ENCODE measurements at places on chromosomes 2 and 18.

GRCh38 chr2:153871231-153872221 lies at the start of gene GALNT13:
GALNT13 (plus strand) TSS chr2:153871922.
- DNase-seq, result no peak

- no peak for DNase-seq
Observed at GRCh38 chr2:3177891-3178577, 199.6 kb downstream of the EIPR1 start.

DNA sequence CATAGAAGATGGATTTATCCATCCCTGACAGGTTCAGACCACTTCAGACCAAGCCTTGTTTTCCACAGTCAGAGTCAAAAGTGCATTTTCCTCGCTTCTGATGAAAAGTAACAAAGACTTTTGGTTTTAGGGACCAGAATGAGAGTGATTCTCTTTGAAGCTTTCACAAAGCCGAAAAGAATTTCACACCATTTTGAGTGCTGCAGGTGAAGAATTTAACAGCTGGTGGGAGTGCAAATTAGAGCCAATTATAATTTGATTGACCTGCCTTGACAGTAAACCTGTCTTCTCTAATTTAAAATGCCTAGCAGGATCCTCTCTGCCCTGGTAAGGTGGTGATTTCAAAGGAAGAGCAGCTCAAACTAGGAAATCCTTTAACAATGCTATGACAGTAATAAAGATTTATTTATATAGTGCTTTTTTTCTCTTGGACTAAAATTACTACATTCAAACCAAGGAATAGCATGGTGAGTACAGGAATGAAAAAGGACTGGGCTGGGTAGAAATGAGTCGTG lies 241.6 kb downstream of the HRH4 start:
- no peak for DNase-seq

DNA sequence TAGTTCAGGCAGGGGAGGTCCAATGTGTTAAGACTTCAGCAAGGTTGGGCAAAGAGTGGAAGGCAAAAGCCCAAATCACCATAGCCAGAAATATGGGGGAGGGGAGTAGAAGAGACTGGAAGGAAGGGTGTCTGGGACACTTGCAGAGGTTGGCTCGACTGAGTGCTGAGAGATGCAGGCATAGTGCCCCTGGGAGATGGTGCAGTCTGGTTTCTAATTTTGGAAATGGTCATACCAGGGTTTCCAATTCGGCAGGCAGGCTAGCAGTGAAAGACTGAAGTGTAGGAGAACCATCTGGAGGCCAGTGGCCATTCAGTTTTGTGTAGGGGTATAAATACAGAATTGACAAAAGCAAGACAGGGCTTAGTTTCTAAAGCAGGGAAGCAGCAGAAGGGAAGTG lies 6.2 kb upstream of the SPOPL start:
- no peak for DNase-seq

GRCh38 chr2:232521959-232522622 lies 1.9 kb downstream of the PRSS56 start:
- DNase-seq, result peak; percentile 48

DNA sequence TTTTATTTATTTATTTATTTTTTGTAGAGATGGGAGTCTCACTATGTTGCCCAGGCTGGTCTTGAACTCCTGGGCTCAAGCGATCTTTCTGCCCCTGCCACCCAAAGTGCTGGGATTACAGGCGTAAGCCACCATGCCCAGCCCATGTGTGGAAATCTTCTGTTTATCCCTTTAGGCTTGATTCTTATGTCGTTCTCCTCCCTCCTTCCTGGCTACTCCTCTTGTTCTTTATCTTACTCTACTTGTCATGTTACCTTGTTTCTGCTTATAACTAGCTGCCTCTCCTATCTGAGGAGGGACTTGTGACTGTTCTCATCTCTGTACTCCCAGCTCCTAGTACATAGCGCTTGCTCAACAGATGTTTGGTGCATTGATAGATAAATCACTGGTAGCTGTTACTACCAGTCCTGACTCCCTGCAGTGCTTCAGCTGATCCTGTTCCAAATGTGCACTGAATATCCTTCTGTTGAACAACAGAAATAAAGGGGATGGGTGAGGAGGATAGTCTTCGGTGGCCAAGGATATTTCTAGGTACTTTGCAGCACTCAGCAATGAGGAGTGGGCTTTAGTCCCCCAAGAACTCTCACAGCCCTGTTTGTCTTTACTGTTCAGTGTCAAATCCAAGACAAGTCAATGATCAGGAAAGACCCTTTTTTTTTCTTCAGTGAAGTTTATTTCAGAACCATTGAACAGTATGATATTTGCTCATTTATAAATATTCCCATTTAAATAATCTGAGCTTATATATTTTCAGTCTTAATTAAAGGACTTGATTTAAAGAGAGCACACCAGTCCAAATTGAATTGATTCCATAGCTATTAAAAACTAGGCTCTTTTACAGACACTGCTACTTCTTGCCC lies 7.2 kb downstream of the IL1B start:
- DNase-seq, result no peak

GRCh38 chr2:235654103-235654813 lies 160.4 kb downstream of the AGAP1 start:
- no peak for DNase-seq

GRCh38 chr2:171102802-171103201 lies 57.9 kb downstream of the TLK1 start:
- DNase-seq, result no peak

DNA sequence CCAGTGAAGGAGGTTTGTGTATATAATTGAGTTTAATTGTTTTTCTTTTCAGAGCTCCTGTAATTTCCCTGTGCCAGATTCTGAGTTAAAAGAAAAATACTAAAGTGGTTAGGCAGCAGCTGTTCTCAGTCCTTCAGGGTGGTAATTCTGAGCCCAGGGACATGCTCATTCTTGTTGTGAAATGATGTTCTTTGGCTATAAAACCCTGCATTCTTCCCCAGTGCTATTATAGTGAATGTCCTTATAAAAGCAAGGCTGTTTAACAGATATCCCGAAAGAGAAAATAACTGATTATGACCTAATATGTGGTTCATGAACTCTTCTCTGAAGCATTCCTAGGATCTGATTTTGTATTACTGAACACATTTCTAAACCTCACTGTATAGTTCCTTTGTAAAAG lies 34.0 kb downstream of the ADAM23 start:
- DNase-seq, result no peak

- no peak for DNase-seq
Observed at GRCh38 chr18:75208155-75208835, 644 bp downstream of the PTGR3 start.

GRCh38 chr2:72983500-72984161 lies 66.3 kb downstream of the EMX1 start:
- no peak for DNase-seq

DNA sequence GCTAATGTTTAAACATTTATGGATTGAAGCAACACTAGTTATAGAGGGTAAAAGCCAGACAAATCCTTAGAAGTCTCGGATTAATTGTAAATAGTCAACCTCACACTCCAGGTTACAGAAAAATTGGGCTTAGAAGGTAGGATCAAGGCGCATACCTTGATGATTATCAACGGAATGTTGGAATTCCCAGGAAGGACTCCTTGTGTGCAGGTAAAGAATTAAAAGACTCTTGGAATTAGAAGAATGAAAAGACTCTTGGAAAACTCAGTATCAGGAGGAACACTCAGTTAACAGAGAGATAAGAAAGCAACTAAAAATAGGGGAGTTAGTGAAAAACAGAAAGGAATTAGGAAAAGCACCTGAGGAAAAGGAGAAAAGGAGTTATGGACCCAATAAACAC lies 29.3 kb upstream of the EPHA4 start:
- no peak for DNase-seq

DNA sequence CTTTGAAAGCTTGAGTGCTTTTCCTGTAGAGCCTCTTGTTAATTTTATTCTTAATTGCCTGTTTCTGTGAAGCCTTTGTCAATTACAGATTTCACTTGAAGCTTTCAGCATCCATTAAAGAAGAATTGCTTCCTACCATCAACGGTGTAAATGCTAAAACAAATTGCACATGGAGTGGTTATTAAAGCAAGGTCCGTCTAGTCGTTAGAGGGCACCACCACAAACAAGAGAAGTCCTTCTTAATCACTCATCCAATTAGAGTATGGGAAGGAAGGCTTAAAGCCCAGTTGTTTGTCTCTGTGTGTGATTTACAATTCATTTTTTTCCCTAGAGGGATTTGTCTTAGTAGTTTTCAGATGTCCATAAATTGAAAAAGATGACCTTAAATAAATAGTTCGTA lies 1.6 kb downstream of the KCNJ3 start:
- DNase-seq, result no peak

DNA sequence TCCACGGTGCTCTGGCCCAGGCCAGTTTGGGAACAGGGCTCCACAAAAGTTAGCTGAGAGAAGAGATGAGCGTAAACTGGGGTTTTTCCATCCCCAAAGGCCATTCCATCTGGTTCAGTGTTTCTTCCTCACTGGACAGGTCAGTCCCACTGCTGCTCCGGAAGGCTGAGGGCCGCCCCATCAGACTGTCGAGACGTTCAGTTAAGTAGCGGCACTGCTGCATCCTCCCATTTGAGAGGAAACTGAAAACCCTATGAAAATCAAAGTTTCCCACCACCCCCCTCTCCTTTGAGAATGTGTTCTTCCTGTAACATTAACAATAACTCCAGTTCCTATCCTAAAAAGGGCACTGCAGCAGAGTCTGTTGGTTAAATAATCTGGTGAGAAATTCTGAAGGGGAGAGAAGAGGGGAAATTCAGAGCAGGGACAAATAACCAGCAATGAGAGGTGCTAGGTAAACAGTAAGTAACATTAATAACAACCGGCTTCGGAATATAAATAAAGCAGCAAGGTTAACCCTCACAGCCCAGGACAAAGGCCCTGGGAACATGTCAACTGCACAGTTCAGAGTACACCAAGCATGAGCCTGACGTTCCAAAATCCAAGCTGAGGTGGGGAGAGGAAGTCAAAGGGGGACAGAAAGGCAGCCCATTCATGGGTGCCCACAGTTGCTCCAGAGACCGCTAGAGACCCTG lies 55.4 kb downstream of the UXS1 start:
- no peak for DNase-seq

DNA sequence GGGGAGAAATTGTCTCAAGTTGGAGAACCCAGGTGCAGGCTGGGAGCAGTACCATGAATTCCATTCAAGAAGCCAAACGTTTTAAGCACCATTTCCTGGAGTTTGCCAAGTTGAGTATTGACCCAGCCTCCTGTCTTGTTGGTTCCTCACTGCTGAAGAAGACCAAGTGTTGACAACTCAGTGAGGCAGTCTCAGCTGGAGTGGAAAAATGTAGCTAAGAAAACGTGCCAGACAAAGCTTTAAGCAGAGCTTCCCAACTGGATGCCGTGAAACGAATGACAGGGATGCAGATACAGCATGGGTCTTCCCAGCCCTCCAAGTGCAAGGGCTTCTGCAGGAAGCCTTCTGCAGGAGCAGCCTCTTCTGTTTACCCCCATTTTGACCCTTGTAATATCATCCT lies 778 bp upstream of the INPP1 start:
- DNase-seq, result no peak

DNA sequence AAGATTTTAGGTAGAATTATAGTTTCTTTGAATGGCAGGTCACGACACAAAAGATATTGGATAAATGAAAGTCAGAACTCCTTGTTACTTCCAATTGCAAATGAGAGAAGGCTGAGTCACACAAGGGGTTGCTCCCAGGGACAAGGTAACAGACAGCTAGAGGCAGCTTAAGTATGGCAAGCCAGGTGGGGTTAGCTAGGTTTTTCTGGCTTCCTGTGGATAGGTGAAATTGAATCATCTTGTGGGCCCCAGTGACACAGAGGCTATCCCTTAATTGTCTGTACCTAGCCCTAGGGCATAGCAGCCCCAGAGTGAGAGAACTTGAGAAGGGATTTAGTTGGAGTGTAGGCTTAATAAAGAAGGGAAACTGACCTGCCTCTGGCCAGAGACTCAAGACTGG lies 407.7 kb upstream of the SLC8A1 start:
- DNase-seq, result no peak

- DNase-seq, result no peak
Observed at GRCh38 chr2:113838277-113838676, 51.6 kb upstream of the ACTR3 start.

DNA sequence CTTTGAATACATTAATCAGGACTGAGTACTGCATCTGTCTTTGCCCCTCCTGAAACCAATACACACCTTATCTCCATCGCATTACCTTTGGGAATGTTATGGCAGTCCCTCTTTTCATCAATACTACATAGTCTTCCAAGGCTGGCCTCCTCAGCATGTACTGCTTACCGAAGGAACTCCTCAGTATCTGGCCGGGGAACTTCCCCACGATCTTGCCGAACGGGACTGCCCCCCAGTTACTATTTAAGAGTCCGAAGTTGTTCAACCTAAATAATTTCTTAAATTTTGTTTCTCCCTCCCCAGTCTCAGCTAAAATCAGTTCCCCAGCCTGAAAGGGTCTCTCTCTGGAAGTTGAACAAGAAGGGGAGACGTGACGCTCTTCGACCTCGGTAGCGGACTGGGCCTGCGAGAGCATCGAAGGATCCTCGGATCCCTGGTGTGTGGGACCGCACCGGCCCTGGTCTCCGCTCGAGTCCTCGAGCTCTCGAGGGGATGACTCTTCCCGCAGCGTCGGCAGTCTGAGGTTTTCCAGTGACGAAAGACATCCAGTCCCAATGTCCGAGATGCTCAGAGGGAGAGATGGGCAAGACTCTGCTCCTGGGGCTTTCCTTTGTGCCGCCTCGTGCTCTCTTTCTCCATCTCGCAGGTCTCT lies 489 bp downstream of the TRMT61B start:
- no peak for DNase-seq

GRCh38 chr2:46632349-46632748 lies 153.0 kb downstream of the TMEM247 start:
- no peak for DNase-seq

DNA sequence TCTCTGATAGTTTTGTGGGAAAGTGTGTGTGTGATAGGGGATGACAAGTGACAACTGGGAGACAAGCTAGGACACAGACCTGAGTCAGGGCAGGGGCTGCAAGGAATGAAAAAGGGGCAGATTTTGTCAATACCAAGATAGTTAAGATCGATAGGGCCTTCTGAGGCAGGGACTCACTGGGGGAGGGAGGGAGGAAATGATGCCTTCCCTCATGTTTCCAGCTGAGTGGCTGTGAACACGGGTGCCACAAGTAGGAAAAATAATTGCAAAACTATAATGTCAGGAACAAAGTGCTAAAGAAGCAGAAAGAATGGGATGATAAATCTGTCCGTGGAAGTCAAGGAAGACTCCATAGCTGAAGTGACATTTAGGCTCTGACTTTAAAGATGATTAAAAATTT lies 24.2 kb downstream of the CDH2 start:
- DNase-seq, result no peak

DNA sequence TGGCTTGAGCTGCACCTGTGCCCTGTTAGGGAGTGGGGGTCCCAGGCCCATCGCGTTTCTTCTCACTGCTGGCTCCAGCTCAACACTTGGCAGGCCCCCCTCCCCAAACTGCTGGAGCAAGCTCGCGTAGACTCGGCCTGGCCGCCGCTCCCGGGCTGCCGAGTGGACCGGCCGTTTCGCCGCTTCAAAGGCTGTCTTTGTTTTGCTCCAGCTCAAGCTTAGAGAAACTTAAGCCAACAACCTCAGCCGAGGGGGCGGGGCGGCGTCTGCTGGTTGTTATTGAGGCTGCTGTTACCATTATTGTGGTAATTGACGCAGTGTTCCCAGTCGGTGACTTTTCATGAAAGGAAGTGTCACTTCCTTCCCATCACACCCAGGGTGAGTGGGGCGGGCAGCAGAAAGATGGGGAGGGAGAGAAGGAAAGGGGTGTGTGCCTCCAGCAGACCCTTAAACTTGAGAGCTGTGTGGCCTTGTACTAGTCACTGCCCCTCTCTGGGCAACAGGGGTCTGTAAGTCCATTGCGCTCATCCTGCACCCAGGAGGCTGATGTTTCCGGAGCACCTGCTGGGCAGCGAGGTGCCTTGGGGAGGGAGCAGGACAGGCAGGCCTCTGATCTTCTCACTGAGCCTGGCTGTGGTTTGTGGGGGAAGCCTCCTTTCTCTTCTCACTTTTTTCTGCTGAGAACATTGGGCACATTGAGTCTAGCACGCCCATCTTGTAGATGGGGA lies 2.1 kb downstream of the ARID5A start:
- DNase-seq, result peak; percentile 78
